ENCODE measurements at places on chromosomes 6 and 20.

DNA sequence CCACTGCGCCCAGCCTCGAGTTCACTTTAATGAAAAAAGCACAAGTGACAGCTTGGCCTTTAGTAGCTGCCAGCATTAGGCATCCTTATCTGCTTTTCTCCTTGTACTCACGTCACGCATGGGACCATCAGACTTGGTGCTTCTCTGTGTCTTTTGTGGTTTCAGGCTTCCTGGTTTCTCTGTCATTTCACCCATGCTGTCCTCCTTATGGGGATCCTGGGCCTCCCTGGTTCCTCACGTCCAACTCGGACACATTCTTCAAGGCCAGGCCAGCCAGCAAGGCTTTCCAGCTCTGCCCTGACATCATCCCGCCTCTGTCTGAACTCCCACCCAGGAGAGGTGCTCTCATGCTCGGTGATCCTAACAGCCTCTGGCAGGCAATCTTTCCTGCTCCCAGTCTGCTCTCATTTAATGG lies 83.2 kb downstream of the TIAM2 start:
- peak; percentile 61 for DNase-seq

GRCh38 chr6:25902071-25902470 lies 28.0 kb upstream of the SLC17A3 start:
- DNase-seq, result no peak

DNA sequence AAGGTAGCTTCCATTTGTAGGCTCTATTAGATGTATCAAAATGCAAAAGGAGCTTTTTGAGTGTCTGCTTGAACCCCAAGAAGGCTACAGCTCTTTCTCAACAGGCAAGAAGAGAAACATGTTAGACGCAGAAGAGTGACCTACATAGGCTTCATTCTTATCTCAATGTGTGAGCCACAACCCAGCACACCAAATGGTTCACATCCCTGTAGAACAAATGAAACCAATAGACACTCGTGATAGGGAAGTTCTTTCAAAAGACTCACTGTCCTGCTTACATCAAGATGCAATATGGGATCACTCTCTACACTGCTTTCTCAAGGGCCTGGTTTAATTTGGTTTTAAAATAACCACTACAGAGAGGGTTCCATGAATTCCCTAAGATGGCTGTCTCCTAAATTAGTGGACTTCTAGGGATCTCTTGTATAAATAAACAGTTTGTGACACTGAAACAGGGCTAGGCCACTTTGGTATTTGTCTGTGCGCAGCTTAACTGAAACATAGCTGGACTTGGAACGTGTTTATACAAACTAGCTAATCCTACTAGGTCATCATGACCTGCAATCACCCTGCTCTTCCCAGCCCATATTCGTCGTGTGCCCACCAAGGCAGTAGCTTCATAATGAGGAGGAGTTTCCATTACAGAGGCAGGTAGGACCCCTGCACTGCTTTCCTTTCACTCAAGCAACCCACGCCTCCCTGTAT lies 225.4 kb upstream of the PREP start:
- no peak for DNase-seq

GRCh38 chr20:38985603-38986170 lies 23.5 kb downstream of the DHX35 start:
- no peak for DNase-seq

DNA sequence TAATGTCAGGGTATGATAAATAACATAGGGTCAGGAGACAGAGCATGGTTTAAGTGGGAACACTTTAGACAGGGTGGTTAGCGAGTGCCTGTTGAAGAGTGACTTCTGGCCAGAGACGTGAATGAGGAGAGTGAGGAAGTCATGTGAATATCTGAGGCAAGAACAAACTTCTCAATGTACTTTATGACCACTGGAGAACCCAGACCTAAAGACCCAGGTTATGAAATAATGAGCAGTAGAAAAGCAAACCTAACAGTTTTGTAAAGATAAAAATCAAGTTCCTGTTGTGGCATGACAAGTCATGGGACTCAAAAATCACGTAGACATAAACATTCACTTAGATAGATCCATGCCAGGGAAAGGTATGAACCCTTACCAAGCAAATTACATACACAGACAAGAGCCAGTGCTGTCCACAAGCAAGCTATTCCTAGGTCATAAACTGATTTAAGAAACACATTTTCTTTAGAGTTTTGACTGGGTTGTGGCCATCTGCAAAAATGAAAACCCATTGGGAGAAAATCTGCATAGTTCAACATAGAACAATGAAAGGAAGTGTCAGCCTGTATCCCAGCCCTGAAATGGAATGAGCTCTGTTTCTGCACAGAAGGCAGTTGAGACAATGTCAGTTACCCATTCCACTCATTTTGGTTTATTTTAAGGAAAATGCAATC lies 2.2 kb upstream of the MYCT1 start:
- DNase-seq, result no peak

DNA sequence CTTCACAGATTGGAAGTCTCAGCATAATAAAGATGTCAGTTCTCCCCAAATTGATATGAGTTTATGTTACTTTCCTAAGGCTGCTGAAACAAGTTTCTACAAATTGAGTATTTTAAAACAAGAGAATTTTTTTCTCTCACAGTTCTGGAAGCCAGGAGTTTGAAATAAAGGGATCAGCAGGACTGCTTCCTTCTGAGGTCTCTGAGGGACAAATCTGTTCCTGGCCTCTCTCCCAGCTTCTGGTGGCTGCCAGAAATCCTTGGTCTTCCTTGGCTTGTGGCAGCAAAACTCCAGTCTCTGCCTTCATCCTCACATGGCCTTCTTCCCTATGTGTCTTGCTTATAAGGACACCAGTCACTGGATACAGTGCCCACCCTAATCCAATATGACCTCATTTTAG lies 136.1 kb downstream of the TFAP2A start:
- peak; percentile 50 for DNase-seq

- DNase-seq, result no peak
Observed at GRCh38 chr20:10313215-10313614, 94.6 kb downstream of the SNAP25 start.

GRCh38 chr20:39163993-39164392 lies 201.8 kb downstream of the DHX35 start:
- DNase-seq, result no peak

DNA sequence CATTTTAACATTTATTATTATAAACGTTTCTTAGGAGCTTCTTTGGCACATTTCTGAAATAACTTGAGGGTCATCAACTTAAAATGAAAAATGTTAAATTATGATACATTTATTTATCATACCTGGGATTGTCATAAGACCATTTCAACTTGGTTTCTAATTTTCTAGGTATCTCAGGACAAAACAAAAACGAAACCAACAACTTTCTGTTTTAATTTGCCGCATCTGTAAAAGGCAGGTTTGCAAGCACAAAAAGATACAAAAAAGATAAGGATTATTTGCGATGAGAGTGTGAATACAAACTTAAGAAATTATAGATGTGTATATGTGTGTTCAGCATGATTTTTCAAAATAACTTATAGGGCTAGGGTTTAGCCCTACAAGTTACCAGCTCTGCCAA lies 395.0 kb upstream of the RUNX2 start:
- no peak for DNase-seq

DNA sequence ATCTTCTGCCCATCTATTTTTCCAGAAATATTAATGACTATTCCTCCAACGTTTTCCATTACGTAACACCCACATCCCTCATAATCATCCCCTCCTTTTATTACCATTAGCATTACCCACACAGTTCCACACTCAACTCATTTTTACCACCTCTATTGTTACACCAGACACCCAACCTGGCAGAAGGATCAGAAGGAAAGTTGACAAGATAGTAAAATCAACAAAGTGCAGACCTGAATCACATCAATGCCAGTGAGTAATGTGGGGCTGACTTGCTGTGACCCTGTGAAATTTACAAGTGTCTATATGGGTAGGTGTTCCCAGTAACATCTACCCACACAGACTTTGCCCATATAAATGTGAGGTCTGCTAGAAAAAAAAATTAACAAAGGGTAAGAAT lies 568.2 kb downstream of the MAFB start:
- no peak for DNase-seq

DNA sequence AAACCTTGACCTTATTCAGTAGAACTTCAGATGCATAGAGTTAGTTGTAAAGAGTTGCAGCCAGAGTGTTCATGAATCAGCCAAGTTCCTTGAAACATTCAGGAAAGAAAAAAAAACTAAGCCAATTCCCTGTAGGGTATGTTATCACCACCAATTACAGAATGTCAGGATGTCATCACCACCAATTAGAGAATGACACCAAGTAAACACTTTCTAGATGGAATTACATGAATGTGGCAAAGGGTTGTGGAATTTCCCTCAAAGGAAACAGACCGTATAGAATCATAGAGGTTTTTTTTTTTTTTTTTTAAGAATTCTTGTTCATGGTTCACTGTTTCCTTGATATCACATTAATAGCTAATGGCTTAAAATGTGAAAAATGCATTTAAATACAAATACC lies 472.1 kb upstream of the RNF217 start:
- DNase-seq, result no peak

- no peak for DNase-seq
Observed at GRCh38 chr6:135606392-135606791, 108.9 kb upstream of the AHI1 start.
